ENCODE measurements at places on chromosomes 6 and 20.

- no peak for DNase-seq
Measured at GRCh38 chr6:139275279-139276055, 16.3 kb downstream of the TXLNB start.

DNA sequence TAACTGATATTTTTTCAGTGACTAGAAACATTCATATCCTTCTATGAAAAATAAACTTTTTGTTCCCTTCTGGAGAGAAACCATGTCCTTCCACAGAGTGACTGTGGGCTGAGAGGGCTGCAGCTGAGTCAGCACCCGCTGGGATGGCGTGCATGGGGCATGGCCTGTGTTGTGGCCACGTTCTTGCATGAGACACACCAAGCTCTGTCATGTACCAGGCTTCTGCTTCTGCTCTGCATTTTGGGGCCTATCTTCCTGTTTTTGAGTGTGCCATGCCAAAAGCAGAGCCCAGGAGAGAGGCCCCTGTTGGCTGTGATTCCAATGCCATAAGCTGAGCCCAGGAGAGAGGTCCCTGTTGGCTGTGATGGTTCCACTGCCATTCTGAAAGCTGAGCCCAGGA, 10.8 kb downstream of the APMAP start:
- DNase-seq: no peak

GRCh38 chr20:35517125-35517524, 12.3 kb downstream of the C20orf173 start:
- DNase-seq: no peak

DNA sequence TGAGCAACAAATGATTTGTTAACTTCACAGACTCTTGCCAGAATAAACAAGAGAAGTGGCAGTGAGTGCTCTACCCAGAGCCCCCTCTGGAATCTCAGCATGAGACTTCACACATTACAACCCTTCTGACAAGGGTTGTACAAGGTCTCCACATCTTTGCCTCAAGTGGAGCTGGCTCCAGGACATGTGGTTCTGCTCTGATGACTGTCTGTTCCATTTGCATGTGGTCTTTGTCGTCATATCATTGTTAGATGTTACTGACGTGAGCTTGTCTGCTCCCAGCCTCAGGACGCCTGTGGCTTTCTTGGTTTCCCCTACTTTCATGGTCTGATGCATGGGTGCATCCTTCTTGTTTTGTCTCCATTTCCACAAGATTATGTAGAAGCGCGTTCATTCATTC, 115.0 kb downstream of the SLC24A3 start:
- DNase-seq: no peak

DNA sequence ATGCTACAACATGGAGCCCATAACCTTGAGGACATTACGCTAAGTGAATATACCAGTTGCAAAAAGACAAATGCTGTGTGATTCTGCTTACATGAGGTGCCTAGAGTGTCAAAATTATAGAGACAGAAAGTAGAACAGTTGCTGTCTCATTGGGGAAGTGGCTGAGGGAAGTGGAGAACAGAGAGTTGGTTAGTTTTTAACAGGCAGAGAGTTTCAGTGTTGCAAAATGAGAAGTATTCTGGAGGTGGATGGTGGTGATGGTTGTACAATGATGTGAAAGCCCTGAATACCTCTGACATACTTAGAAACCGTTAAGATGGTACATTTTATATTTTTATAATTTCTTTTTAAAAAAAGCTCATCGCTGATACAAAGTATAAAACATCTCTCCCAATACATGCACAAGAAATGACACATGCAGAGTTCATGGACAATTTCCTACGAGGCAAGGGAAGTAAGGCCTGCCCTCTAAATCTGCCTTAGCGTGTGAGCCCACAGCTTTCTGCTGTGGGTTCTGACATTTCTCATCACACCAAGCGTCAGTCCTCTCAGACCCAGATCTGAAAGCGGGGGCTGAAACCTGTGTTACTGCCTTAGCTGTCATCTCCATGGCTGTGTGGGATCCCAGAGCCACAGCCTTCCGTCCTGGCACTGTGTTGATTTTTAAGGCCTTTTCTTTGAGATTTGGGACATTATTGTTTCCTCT, 126.0 kb downstream of the RNASET2 start:
- no peak for DNase-seq

GRCh38 chr6:56444855-56445254, 197.5 kb upstream of the COL21A1 start:
- DNase-seq: no peak

DNA sequence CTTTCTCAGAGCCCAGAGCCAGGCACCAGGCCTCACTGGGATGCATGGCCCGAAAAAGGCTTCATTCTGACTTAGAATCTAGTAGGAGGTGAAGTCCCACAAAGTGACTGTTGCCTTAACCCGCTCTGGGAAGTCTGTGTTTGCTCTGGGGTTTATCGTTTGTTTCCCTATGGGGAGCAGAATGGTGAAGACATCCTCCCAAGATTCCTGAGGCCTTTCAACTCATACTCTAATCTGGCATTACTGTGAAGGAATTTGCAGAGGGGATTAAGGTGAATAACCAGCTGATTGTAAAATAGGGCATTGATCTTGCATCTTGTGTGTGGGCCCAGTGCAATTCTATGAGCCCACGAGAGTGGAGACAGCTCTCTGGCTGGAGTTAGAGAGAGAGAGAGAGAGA, 67.8 kb downstream of the CDH26 start:
- DNase-seq: no peak

GRCh38 chr6:45486736-45487135, 109.0 kb upstream of the SUPT3H start:
- no peak for DNase-seq

Data from sciatic nerve (tissue), 2 donors.